Parietal lobe (tissue), 2 donors: ENCODE measurements at places on chromosomes 2 and 18. TPM values are rescaled to one million over a fixed set of nuclear protein-coding genes. Genes with fewer than 3 reads are reported as not detected.

MAB21L4 gene
- not detected for total RNA-seq

OTOS gene
- not detected for total RNA-seq

ABCB6 gene
- total RNA-seq = 47.9 TPM

CCDC102B gene
- total RNA-seq = 20.0 TPM

BARD1 gene
- total RNA-seq = 47.3 TPM

INHA gene
- not detected for total RNA-seq

FEV gene
- total RNA-seq = not detected
